ENCODE measurements at places on chromosomes 5 and 9. TPM values are rescaled to one million over a fixed set of nuclear protein-coding genes. Genes with fewer than 3 reads are reported as not detected.

PCDHGA1 gene
- total RNA-seq, result not detected

GOLGA1 gene
- total RNA-seq, result 22.7 TPM

MATR3 gene
- 160 TPM for total RNA-seq

AK1 gene
- total RNA-seq, result 31.3 TPM

LIX1 gene
- not detected for total RNA-seq

FOCAD gene
- total RNA-seq, result 27.9 TPM

BARHL1 gene
- not detected for total RNA-seq

RNF208 gene
- 3.1 TPM for total RNA-seq

DMRT2 gene
- total RNA-seq, result not detected

PLCXD3 gene
- total RNA-seq, result not detected

SH3GL2 gene
- not detected for total RNA-seq

CCDC192 gene
- not detected for total RNA-seq

FSTL4 gene
- total RNA-seq, result not detected

SPATA31A3 gene
- not detected for total RNA-seq

- no peak for DNase-seq
These were observed 70.3 kb downstream of the ENC1 start for GRCh38 chr5:74570250-74570649.

DNA sequence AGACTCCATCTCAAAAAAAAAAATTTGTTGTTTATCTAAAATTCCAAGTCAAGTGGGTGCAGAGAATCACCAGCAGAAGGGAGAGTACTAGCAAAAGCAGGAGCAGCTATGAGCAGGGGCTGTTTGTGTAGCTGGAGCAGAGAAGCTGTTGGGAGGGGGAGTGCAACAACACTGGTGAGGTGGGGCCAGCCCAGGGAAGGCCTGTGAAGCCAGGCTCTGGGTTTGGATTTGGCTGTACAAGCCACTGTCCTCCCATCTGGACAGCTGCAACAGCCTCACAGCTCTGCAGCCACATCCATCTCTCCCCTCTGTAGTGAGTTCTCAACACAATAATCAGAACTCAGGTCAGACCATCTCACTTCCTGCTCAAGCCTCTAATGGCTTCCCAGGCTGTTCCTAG is 59.4 kb downstream of the TMOD1 start:
- DNase-seq, result no peak

- no peak for DNase-seq
These were observed 483.3 kb downstream of the ARHGEF28 start for GRCh38 chr5:74109344-74109743.

DNA sequence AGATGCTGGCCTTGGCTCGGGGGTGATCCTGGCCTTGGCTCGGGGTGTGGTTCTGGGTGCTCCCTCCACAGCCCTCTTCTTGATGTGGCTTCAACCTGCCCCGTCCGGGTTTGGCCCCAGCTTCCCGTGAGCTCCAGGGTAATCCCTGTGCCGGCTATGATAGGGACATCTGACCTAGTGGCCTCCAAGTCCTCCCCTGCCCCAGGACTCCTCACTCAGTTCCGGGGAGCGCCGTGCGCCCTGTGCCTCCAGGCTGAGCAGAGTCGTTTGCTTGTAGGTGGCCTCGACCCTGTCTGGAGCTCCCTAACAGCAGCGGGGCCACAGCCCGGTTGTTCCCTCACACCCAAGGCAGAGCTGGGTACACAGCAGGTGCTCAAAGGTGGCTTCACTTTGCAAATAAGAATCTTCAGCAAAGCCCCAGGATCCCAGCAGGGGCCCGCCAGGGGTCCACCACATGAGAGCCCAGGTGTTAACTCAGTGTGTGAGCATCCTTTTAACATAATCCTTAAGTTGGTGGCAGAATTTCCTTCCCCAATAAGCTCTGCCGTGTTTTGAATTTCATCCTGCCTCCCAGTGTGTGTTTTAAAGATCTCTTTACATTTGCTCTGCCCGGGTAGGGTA is 32.3 kb upstream of the CEP72 start:
- DNase-seq, result no peak

- DNase-seq, result no peak
These were observed 48.0 kb upstream of the LRRC19 start for GRCh38 chr9:27053369-27054022.

- peak; percentile 75 for DNase-seq
These were observed 39.5 kb upstream of the GLIS3 start for GRCh38 chr9:4339357-4339756.

GRCh38 chr5:107919969-107920368 is 249.2 kb upstream of the EFNA5 start:
- DNase-seq, result no peak

DNA sequence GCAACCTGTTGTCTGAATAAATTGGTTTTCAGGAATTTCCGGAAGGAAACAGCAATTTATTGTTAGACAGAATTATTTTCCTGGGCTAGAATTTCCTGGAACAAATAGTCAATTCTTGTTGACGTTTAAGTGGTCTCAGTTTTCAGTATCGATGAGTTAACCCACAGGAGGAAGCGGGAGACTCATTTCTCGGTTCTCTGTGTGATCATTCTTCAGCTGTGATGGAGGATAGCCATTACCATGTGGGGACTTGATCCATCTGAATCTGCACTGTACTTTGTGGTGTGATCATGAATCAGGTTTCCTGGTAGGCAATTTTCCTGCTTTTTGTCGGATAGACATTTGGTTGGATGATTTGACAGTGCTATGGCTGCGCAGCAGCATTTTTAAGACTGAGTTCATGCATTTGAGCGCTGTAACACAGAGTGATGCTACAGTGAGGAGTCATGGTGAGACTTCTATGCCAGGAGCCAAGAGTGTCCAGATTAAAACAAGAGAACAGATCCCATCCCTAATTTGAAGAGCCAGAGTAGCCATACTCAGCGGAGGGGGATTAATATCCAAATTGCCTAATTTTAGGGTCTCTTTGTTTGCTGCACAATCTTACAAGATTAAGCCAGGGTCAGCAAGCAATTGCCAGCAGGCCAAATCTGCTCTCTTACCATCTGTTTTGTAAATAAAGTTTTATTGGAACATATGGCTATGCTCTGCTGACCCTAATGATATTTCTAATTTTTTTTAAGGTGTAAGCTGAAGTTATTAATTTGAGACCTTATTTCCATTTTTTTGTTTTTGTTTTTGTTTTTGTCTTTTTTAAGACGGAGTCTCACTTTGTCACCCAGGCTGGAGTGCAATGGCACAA is 355.9 kb downstream of the RAB3C start:
- no peak for DNase-seq

- DNase-seq, result no peak
These were observed 123.3 kb upstream of the MVB12B start for GRCh38 chr9:126203313-126203712.

GRCh38 chr5:148921350-148921749 is 94.9 kb downstream of the ADRB2 start:
- DNase-seq, result no peak

DNA sequence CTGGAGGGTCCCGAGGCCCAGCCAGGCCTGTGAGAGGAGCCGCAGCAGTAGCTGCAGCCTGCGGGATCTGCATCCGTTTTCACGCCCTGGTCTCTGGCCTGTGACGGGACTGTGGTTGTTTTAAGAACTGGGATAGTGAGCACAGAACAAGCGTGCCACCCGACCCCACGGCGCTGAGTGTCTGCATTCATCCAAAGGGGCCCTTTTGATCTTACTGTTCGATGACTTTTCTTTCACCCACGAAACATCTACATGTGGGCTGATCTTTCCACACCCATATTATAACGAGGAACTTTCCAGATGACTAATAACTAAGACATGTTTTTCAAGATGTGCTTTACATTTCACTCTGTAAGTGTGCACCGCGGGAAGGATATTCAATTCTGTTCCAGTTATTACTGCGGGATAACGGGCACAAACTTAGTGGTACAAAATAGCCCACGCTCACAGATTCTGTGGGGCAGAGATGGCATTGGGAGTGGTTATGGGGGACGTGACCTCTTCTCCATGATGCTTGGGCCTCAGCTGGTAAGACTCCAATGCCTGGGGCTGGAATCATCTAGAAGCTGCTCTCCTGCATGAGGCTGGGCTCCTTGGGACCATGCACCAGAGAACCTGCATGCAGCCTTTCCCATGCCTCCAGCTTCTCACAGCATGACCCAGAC is 165.0 kb downstream of the SYK start:
- DNase-seq, result no peak

DNA sequence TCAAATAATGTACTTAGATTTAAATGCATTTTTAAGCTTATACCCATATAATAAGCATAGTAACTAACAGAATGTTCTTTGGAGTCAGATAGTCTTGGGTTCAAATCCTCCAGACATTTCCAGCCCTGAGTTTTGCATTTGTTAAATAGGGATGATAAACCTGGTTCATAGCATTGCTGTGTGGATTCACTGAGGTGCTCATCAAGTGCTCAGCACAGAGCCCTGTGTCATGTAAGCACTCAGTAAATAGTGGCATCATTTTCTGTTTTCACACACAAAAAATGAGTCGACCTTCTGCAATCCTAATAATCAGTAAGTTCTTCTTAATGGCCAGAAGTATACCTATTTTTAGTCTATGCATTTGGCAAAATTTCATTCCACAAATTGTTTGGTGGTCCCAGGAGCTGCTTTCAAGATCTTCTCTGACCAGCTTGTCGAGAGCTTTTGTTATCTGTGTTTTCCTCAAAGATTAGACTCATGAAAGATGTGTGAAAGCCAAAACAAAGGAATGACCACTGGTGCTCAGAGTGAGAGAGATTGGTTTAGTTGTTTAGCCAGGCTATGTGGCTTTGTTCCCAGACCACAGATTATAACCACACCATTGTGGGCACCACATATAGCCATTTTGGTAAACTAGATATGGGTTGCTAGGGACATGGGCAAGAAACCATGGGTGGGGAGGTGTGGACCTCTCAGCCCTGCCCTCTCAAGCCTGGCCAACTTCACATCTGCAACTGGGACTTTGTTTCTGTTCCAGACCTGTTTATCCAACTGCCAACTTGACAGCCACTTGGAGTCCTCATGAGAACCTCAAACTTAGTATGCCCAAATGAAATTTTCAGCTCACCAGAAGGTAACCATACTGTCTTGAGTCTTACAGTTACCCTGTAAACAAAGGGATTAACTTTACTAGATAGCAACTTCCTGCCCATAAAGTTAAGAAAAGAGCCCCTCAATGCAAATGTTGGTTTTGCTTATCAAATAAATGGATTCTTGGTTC is 45.0 kb downstream of the DOCK8 start:
- DNase-seq, result no peak

DNA sequence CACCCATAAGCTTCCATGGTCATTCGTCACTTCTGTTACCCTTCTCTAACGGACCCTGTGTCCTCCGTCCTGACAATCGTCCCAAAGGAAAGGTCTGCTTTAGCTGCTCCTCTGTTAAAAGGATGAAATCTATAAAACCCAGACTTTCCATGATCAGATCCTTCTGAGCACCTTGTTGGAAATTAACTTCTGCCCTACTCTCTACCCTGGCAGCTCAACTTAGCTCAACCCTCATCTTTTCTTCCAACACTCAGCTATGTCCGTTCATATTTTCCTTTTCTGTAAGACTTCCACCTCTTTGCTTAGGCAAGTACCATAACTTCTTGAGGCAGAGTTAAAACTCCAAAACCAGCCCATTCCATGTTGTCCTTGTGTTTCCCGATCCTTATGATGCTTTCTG is 205.4 kb downstream of the SPATA31A6 start:
- DNase-seq, result no peak

DNA sequence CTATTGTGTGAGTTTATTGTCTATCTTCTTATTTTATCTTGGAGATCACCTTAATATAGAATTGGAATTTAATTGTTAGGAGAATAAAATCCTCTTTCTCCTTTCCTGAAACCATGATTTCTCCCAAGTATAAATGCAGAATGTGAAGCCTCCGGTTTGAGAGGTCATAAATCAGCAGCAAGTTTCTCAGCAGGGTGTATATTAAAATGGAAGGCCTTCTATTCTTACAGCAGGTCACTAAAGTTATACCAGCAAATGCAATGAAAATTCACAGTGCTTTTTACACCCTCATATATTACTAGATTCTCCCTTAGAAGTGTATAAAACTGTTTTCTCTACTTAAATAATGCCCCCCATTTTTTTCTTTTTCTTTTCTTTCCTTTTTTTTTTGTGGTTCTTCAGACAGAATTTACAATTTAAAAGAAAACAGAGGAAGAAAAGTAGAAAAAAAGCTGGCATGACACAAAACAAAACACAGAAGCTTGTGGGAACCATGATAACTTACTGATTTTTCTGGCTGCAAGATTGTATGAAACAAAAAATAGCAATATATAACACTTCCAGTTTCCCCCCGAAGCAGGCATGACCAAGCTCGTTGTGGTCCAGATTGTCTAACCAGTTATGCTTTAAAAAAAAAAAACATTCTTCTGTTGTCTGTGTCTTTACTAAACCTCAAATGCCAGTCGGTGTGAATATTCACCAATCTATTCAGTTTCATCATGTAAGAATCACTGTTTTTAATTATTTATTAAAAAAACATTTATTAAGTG is 211.2 kb downstream of the RAB3C start:
- no peak for DNase-seq

- DNase-seq, result no peak
These were observed 35.9 kb upstream of the UBAP2 start for GRCh38 chr9:34084562-34084961.

GRCh38 chr5:133232911-133233310 is 181.1 kb downstream of the HSPA4 start:
- DNase-seq, result no peak

DNA sequence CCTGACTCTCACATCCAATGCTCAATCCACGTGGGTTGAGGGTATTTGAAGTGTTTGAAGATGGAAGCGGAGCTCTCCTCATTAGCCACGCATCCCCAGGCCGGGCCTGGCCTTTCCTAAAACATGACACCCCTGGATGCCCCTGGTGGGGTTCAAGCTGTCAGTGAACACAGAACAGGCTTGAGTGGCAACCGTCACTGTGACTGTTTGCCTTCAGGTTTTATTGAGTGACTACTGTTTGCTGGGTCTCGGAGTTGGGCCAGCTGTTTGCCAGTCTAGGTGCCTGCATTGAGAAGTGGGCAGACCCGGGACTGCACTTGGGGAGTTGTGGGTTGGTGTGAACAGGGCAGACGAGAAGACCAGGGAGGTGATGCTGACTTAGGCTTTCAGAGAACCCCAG is 7.8 kb upstream of the OLFM1 start:
- DNase-seq, result no peak

- no peak for DNase-seq
These were observed 6.2 kb downstream of the SLC45A2 start for GRCh38 chr5:33978306-33978705.

- no peak for DNase-seq
These were observed 892.1 kb downstream of the TLE1 start for GRCh38 chr9:80797101-80797829.

DNA sequence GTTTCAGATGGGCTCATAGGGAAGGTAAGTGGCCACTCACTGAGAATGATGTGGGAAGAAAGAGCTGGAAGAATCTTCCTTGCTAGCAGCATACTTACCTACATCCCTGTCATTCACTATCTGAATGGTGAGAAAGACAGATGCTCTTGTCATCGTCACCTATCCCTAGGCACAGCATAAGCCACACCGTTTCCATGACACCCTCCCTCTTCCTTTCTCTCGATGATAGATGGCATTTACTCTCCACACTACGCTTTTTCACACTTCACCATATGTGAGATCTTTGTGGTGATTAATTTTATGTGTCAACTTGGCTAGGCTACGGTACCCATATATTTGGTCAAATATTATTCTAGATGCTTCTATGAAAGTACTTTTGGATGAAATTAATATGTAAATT is 44.4 kb upstream of the FER start:
- no peak for DNase-seq

GRCh38 chr9:129081388-129081904 is 535 bp downstream of the DOLPP1 start:
- DNase-seq, result no peak

GRCh38 chr5:135628771-135629563 is 50.2 kb upstream of the CXCL14 start:
- DNase-seq, result no peak

GRCh38 chr9:21789541-21790037 is 12.8 kb upstream of the MTAP start:
- no peak for DNase-seq

- DNase-seq, result no peak
These were observed 185.6 kb downstream of the EFNA5 start for GRCh38 chr5:107485184-107485583.

Data from activated naive CD4-positive, alpha-beta T cell treated with anti-CD3 and anti-CD28 coated beads, Interleukin-2, amount 50 U/mL, for 72 hours (primary cell).